ENCODE measurements at places on chromosomes 12 and 14.

DNA sequence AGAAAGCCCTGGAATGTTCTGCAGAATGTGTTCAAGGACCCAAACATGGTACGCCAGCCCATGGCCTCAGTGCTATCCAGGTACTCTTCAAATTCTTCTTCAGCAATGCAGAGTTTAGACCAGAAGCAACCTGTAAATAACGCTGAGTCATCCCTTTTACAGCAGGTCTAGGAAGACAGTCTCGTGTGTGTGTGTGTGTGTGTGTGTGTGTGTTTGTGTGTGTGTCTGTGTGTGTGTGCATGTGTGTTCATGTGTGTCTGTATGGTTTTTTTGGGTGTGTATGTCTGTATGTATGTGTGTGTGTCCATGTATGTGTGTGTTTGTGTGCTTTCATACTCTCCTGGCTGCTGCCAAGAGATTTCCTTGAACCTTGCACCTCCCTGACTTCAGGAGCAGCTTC, 60.1 kb upstream of the RFX4 start:
- no peak for DNase-seq

- DNase-seq = no peak
Measured at GRCh38 chr14:98466807-98467206, 805.2 kb downstream of the BCL11B start.

DNA sequence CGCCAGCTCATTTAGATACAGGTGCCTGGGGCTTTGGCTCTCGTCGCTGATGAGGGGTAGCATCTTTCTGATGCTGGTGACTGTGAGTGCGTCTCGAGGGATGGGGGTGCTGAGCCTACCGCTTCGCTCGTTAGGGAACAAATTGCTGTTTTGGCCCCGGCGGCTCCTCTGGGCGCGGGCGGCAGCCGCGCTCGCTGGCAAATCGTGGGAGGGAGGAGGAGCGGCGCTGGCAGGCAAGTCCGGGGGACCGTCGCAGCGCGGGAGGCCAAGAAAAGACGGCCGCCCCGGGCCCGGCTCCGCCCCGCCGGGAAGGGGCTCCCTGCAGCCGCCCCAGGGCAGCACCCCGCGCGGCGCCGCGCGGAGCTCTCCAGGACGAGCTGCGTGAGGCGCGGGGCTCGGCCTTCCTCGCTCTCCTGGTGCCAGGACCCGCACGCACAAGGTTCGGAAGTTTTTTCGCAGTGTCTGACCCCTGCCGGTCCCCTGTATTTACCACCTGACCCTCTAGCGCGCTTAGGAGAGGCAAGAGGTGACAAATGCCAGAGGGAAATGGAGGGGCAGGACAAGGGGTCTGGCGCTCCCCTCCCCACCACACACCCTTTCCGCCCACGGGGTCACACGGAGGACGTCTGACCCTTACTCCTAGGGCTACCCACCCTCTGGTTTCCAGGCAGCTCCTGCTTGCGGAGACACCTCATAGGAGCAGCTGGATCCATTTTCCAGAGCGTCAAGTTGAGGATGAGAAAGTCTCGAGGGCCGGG, 899 bp upstream of the KCNH3 start:
- DNase-seq = no peak

- DNase-seq = no peak
Measured at GRCh38 chr14:104151566-104152245, 13.3 kb downstream of the KIF26A start.

- DNase-seq = no peak
Measured at GRCh38 chr12:10612984-10613348, 443 bp downstream of the MAGOHB start.

- DNase-seq = no peak
Measured at GRCh38 chr14:54918427-54918826, 15.8 kb upstream of the GCH1 start.

DNA sequence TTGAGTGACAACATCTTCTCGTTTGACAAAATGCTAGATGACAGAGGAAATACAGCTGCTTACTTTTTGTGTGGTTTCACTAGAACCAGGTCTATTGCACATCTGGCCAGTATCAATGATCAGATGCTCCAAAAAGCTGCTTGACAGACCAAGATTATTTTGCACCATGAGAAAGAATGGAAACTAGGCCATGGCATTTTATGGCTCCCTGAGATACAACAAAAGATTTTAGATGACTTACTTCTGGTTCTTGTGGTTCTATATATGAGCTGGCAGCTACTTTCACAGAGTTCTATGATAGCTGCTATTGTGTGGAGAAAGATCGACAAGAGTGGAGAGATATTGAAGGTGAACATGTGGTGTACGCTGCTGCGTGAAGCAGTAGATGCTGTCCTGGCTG, 25.9 kb upstream of the PPFIBP1 start:
- no peak for DNase-seq

DNA sequence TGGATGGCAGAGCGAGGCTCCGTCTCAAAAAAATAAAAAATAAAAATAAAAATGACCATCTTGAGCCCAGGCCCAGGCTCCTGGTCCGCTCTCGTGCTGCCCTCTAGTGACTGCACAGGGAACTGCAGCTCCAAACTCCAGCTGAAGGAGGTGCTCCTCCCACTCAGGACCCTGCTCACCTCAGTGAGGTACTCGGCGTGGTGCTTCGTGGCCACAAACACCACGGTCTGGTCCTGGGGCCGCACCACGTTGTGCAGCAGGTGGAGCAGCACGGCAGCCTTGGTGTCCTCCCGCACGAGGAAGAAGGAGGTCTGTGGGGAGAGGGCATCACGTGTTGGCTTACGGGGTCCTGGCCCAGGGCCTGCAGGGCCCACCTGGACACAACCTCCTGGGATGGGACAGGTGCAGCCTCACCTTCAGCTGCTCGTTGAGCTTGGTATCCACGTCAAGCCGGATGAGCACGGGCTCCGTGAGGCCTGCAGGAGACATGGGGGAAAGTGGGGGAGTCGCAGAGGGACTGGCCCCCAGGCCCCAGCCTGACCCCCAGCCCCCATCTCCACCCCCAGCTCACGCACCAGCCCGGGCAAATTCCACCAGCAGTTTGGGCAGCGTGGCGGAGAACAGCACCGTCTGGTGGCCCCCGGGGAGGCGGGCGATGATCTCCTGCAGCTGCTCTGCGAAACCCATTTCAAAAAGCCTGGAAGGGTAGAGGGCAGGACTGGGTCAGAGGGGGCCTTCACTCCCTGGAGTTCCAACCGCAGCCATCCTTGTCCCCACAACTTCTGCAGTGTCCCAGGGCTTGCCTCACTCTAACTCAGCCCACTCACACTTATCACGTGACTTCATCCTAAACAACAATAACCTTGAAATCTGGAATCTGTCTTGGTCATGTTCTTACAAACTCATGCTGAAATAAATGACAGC, 10.6 kb downstream of the DDX54 start:
- DNase-seq = peak; percentile 76

Measured in WERI-Rb-1 (cell line).